Prostate gland (tissue), 2 donors: ENCODE measurements at places on chromosomes 6 and 20. TPM values are rescaled to one million over a fixed set of nuclear protein-coding genes. Genes with fewer than 3 reads are reported as not detected.

PTCHD4 gene
- 1.1 TPM for total RNA-seq

GATA5 gene
- 53.7 TPM for total RNA-seq

R3HDML gene
- total RNA-seq: 0.91 TPM

SRPK1 gene
- total RNA-seq: 19.4 TPM

CLPSL2 gene
- not detected for total RNA-seq

VPS16 gene
- total RNA-seq: 37.3 TPM

C6orf58 gene
- not detected for total RNA-seq

OR2H2 gene
- total RNA-seq: not detected

NTSR1 gene
- total RNA-seq: 0.74 TPM

PARD6B gene
- total RNA-seq: 14.4 TPM

PAK1IP1 gene
- total RNA-seq: 36.7 TPM

LY6G6D gene
- total RNA-seq: not detected

SERAC1 gene
- 6.5 TPM for total RNA-seq

DEFB127 gene
- not detected for total RNA-seq

CDH22 gene
- total RNA-seq: 3.3 TPM

ZBTB9 gene
- total RNA-seq: 3.5 TPM

TP53TG5 gene
- total RNA-seq: 0.51 TPM

OVOL2 gene
- total RNA-seq: 34.8 TPM

NKAPL gene
- 0.14 TPM for total RNA-seq

CNPY3 gene
- total RNA-seq: 68.5 TPM

RFX6 gene
- total RNA-seq: not detected

VWA7 gene
- 2.7 TPM for total RNA-seq

TTLL9 gene
- total RNA-seq: not detected

TTK gene
- total RNA-seq: 4.3 TPM

DEFB116 gene
- not detected for total RNA-seq

HNF4A gene
- not detected for total RNA-seq

OXT gene
- 9.8 TPM for total RNA-seq

SLC16A10 gene
- 12.5 TPM for total RNA-seq

PMEPA1 gene
- 96.5 TPM for total RNA-seq

KCNK5 gene
- total RNA-seq: 1.8 TPM

TSPYL1 gene
- 159 TPM for total RNA-seq

WFDC12 gene
- not detected for total RNA-seq

CNR1 gene
- total RNA-seq: 14.2 TPM

CRIP3 gene
- 7.3 TPM for total RNA-seq

HLA-DRB1 gene
- 22.1 TPM for total RNA-seq

MUCL3 gene
- not detected for total RNA-seq

HLA-DMB gene
- total RNA-seq: 15.2 TPM

CCM2L gene
- total RNA-seq: 4.6 TPM

ISM1 gene
- total RNA-seq: 2.2 TPM

ADGRF1 gene
- 5.6 TPM for total RNA-seq

EFCAB8 gene
- total RNA-seq: 0.87 TPM

GINS1 gene
- 6.0 TPM for total RNA-seq

NCOA5 gene
- total RNA-seq: 50.6 TPM

SPAG4 gene
- 10.4 TPM for total RNA-seq

KCNK15 gene
- total RNA-seq: 1.5 TPM

C4B gene
- total RNA-seq: 49.2 TPM

ADIG gene
- not detected for total RNA-seq

MYBL2 gene
- 11.6 TPM for total RNA-seq
